ENCODE measurements at places on chromosomes 13 and 19. TPM values are rescaled to one million over a fixed set of nuclear protein-coding genes. Genes with fewer than 3 reads are reported as not detected.
A peak's percentile ranks its signal among the peaks of the same experiment; 100 is the strongest.

GPR32 gene
- total RNA-seq: not detected

DNA sequence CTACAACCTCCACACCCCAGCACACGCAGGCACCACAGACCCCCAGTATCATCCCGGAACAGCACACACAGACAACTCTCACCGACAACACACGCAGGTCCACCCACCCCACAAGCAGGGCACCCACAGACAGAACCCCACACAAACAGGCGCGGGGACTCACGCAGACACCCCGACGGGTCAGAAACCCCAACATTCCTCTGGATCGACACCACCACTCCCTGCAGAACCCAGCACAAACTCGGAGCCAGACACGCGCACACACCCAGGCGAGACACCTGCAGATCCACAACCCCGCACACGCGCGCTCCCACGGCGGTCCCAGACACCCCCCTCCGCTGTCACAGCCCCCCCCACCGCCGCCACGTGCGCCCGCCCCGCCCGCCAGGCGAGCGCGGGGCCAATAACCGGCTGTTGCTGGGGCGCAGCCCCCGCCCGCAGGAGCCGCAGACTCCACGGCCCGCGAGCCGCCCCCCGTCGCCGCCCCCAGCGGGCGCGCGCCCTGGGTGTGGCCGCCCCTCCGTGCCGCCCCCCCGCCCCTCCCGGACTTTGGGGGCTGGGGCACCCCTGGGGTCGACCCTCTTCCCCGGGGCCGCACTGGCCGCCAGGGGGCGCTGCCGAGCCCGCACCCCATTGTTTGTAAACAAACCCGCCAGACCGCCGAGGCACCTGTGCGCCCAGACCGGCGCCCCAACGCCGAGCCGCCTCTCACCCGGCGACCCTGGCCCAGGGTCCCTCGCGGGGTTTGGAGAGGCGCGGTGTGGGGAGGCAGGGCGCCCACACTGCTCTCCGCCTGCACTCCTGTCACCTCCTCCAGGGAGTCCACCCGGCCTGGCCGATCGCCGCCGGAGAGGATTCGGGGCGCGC lies 712 bp downstream of the BBC3 start:
- peak; percentile 75 for DNase-seq

DNA sequence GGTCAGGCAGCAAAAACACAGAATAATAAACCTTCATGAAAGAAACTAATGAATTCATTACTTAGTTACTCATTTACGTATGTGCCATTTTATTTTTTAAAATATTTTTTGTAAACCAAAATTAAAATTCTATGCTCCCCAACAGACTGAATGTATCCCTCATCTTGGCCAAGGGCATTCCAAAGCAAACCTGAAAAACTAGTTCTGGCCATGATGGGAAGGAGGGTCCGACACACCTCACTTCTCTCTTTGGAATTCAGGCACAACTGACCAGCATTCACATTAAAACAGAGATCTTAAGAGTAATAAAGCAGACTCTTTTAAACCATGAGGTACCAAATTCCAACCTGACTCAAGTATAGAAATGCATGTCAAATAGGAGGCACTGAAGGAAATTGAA lies 1576.9 kb upstream of the SPRY2 start:
- DNase-seq: no peak

- DNase-seq: no peak
Measured at GRCh38 chr19:48913114-48913889, 13.2 kb downstream of the NUCB1 start.

GRCh38 chr19:39398297-39398864 lies 7.2 kb downstream of the MED29 start:
- peak; percentile 79 for DNase-seq

Data from ureter (tissue), 1 donor.